ENCODE measurements at places on chromosomes 13 and 19.

GRCh38 chr13:51861723-51862300 is at the start of gene CCDC70:
Gene CCDC70, plus strand, starts transcription at chr13:51861969. Its CDS starts 3,443 bp downstream, at chr13:51865412.
- peak; percentile 18 for DNase-seq

- no peak for DNase-seq
These were observed 43.2 kb upstream of the ALOX5AP start for GRCh38 chr13:30692113-30692512.

DNA sequence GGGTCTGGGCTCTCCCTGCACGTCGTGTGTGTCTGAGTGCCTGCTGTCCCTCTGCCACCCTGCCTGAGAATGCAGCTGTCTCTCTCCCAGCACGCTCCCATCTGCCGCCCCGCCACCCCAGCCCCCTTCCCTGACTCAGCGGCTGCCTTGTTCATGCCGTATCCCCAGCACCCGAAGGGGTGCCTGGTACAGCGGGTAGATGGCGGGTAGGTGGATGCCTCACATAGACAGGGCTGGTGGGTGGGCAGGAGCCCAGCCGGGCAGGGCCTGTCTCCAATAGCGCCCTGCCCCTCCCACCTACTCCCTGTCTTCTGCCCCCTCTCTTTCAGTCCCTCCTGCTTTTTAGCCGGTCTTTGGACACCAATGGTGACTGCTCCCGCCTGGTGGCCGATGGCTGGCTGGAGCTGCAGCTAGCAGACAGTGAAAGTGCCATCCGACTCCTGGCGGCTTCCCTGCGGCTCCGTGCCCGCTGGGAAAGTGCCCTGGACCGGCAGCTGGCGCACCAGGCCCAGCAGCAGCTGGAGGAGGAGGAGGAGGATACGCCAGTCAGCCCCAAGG is 30.3 kb downstream of the DHX34 start:
- no peak for DNase-seq

GRCh38 chr19:55377356-55378131 is 918 bp downstream of the TMEM190 start:
- DNase-seq = no peak

DNA sequence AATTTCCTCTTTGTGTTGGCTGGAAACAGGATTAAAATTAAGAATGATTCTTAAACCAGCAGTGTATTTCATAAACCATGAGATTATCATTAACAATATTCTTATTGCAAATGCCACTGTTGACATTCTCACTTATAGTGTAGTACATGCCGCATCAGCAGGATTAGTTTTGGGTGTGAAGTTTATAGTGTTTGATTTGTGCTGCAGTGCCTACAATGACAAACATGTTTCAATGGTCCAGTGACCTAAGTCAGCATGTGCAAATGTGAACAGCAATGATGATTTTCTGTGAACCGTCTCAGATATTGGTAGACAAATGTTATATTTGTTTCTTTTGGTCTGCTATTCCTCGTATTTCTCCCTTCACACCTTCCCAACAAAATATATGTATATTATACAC is 49.8 kb upstream of the TDRD3 start:
- no peak for DNase-seq

DNA sequence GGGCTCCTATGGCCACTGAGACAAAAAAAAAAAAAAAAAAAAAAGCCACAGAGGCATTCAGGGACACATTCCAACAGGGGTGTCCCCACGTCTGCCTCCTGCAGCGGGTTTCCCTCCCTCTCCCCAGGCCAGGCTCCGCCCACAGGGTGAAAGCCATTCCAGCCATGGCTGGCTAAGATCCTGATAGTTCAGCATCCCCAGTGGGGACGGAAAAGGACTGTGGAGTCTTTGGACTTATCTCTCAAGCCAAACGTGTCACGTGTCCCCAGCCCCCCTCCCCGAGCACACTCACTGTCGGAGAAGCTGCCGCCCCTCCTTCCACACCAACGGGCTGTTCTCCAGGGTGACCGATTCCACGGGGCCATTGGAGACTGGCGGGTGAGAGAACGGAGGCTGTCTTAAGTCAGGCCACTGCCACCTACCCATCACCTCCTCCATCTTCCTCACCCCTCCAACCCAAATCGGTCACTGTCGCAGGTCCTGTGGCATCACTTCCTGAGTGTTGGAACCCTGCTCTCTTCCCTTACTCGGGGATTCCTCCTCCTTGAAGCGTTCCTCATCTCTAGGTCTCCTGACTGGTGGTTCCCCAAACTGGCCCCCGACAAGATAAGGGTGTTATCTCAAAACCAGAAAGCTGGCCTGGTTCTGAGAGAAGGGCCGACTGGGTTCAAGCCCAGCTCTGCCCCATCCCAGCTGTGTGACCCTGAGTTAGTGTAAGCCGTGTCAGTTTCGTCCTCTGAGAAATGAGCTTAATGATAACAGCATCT is 9.1 kb upstream of the FKRP start:
- peak; percentile 55 for DNase-seq

DNA sequence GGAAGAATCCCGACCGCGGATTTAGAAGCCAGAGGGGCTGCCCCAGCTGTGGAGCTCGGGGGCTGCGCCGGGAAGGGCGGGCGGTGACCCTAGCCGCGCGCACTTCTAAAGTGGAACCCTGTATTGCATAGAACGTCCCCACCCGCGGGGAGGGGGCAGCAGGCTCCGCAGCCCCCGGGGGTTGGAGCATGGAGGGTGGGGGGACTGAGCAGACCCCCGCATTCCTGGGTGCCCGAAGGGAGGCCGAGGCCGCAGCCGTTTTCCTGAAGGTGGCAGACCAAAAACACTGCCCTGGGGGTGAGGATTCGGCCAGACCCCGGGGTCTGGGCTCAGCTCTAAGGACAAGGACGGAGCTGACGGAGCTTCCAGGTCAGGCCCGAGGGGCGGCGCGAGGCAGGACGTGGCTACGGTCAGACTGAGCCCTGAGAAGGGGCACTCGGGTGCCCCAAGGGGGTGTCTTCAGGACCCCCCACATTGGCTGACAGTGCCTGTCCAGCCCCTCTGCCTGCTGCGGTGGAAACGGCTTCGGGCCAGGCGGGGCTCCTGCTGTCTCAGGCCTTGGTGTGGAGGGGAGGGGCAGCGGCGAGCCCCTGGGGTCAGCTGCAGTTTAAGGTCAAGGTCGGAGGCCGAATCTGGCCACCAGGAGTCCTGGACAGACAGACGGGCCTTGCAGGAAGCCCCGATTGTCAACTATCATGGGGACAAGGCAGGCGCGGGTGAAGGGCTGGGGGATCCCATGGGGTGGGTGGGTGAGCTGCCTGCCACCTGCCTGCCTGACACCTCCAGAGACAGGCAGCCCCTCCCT is 12.6 kb downstream of the MKNK2 start:
- DNase-seq = no peak

DNA sequence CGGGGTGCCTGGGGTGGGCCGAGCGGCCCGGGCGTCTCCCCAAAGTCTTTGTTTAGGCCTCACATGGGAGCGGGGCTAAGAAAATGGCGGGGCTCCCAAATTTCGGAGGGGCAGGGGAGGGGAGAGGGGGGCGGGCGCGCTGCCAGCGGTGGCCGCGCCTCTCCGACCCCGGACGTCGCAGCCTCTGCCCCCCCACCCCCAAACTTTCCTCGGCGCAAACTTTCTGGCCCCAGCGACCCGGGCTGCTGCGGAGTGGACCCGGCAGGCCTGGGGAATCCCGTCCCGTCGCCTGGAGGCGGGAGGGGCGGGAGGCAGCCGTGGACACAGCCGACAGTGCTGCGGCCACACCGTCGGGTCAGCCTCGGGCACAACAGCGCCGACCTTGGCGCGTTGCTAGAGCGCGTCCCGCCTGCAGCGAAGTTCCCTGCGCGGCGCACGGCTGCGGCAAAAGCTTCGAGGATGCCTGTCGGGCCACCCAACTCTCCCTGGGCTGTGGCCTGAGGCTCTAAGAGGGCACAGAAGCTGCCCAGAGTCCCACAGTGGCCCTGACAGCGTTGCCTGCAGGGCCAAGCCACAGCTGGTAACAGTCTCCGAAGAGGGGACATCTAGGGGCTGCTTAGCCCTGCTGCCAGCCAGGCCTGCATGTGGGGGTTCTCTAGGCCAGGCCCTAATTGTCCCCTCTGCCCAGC is 1.3 kb downstream of the NFIX start:
- peak; percentile 58 for DNase-seq

DNA sequence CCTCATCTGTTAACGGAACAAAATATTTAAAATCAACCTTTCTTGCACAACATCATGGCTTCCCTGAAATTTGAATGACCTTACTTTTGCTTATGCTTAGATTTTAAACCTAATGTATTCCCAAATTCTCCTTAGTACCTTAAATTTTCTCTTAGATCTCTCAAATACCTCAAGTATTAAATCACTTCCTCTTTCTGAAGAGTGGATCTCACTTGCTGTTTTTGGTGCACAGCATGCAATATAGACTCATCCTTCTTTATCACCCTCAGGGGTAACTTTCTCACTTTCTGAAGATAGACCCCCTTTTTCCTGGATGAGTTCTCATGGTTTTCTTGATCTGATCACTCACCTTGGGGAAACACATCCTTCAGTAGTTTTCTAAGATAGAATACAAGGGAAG is 871.7 kb downstream of the DACH1 start:
- DNase-seq = no peak

DNA sequence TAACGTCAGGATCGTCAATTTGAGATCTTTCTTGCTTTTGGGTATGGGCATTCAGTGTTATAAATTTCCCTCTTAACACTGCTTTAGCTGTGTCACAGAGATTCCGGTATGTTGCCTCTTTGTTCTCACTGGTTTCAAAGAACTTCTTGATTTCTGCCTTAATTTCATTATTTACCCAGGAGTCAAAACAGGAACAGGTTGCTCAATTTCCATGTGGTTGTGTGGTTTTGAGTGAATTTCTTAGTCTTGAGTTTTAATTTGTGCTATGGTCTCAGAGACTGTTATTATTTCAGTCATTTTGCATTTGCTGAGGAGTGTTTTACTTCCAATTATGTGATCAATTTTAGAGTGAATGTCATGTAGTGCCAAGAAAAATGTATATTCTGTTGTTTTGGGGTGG is 153.1 kb downstream of the PCDH17 start:
- no peak for DNase-seq

- peak; percentile 27 for DNase-seq
These were observed 19.0 kb downstream of the MRPS12 start for GRCh38 chr19:38949580-38950367.

GRCh38 chr19:3367628-3368440 is 1.5 kb downstream of the NFIC start:
- DNase-seq = peak; percentile 37

GRCh38 chr13:41782086-41782485 is 178.8 kb downstream of the VWA8 start:
- no peak for DNase-seq

DNA sequence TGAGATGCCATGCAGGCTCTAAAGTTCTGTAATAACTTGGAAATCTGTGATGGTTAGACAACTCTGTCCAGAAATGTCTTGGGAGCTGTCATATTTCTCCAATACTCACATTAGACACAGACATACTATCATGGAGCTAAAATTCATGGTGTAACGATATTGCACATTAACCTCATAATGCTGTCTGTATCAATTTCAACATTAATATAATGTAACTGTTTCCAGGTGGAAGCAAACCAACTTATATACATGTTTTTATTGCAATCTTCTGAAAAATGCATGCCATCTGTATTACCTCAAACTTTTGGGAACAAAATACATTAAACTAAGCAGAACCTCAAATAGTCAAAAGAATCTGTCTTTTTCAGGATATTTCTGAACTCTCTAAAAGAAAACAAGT is 14.7 kb upstream of the SPART start:
- no peak for DNase-seq

GRCh38 chr13:108895220-108895704 is 265.9 kb downstream of the MYO16 start:
- peak; percentile 56 for DNase-seq

DNA sequence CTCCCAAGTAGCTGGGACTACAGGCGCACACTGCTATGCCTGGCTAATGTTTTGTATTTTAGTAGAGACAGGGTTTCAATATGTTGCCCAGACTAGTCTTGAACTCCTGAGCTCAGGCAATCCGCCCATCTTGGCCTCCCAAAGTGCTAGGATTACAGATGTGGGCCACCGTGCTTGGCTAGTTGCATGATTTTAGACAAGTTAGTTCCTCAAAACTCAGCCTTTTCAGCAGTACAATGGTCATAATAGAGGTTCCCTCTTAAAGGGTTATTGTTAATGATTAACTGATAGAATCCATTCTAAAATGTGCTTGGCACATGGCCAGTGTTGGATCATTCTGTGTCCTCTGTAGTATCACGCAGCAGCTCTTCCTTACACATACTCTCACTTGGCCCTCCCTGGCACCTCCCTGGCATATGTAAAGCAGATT is 19.5 kb upstream of the IFT88 start:
- DNase-seq = no peak

GRCh38 chr19:37929355-37929923 is 22.4 kb downstream of the SIPA1L3 start:
- no peak for DNase-seq

DNA sequence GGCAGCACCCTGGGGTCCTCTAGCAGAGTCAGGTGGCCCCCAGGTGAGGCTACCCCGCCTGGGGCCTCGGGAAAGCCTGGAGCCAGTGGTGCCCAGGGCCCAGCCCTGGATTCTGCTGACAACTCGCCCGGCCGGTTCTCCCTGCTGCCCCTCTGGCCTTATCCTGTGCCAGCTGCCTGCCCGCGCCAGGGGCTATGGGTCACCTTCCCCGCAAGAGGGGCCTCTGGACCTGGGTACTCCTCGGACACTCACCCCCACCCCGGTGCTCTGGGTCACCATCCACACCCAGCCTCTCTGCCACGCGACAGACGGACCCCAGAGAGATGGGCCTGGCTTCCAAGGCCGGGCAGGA is 24.0 kb downstream of the ZBTB7A start:
- DNase-seq = no peak

DNA sequence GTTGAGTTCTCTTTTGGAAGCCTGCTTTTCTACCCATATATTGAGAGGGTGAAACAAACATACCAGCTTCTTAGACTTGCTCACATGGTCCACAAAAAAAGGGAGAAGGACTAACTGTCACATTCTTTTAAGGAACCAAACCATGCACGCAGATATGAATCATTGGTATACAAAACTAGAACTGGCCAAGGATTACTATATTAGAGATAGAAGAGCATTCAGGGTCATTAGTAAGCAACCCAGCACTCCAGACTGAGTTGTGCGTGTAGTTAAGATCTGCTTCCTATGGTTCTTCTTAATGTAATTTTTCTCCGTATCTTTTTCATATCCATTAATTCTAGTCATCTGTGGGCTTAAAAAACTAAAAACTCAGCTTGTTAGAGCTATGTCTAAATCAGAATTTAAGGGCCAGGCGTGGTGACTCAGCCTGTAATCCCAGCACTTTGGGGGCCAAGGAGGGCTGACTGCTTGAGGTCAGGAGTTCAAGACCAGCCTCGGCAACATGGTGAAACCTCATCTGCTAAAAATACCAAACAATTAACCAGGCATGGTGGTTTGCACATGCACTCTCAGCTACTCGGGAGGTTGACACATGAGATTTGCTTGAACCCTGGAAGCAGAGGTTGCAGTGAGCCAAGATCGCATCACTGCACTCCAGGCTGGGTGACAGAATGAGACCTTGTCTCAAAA is 19.6 kb downstream of the ALG5 start:
- peak; percentile 69 for DNase-seq

DNA sequence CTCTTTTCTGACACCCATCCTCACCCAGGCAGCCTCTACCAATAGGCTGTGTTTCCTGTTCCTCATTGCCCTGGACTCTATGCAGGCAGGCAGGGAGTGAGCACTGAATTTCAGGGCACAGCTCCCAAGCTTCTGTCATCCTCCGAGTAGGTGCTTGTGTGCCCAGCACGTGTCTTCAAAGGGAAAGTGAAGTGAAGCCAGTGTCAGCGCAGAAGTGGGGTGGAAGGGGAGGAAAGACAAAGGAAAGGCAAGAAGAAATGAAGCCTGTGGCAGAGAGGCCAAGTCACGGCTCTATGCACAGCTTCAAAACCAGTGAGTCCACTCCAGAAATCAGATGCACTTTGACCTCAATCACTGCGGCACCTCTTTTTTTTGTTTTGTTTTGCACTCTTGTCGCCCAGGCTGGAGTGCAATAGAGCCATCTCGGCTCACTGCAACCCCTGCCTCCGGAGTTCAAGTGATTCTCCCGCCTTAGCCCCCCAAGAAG is 16.9 kb downstream of the CEBPA start:
- DNase-seq = no peak

Measured in EH (cell line).